ENCODE measurements at places on chromosomes 7 and 10. TPM values are rescaled to one million over a fixed set of nuclear protein-coding genes. Genes with fewer than 3 reads are reported as not detected.

The UPK3B gene
- total RNA-seq = not detected

The CALHM3 gene
- total RNA-seq = not detected

The HOGA1 gene
- total RNA-seq = not detected

The SAMD8 gene
- total RNA-seq = 13.8 TPM

The MTPN gene
- total RNA-seq = 86.1 TPM

The WNT8B gene
- total RNA-seq = 0.41 TPM

The AKR1C2 gene
- not detected for total RNA-seq

The CCDC172 gene
- total RNA-seq = not detected

The INPP5F gene
- total RNA-seq = 32.0 TPM

The ASAH2 gene
- 4.9 TPM for total RNA-seq

The TCAF2 gene
- 20.8 TPM for total RNA-seq

DNA sequence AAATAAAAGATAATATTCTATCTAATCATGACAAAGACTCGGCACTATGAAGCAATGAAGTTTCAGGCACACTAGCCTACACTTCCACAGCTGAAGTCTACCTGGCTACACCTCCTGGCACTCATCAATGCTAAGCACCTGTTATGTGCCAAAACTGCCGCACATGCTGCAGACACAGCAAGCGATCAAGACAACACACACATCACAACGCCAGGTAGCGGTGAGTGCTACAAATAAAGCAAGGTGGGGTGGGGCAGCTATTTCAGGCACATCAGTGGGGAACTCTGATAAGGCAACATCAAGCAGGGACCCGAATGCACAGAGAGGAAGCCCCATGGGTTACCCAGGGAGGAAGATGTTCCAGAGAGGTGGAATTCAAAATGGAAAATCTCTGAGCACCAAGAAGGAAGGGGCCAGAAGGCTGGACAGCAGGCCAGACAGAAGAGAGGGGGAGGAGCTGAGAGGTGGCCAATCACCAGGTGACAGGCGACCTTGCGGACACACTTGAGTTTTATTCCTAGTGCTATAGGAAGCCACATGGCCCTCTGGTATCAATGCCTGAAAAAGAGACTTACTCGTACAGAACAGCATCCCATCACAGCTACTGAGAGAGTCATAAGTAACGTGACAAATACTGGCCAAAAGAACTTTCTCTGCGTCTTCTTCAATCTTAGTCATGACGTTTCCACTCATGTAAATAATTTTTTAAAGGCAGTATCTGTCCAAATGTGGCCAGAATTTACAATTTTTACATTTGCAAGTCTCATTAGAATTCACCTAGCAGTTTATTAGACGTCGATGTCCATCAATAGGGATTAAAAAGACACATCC, 8.0 kb downstream of the PSAP start:
- no peak for DNase-seq

DNA sequence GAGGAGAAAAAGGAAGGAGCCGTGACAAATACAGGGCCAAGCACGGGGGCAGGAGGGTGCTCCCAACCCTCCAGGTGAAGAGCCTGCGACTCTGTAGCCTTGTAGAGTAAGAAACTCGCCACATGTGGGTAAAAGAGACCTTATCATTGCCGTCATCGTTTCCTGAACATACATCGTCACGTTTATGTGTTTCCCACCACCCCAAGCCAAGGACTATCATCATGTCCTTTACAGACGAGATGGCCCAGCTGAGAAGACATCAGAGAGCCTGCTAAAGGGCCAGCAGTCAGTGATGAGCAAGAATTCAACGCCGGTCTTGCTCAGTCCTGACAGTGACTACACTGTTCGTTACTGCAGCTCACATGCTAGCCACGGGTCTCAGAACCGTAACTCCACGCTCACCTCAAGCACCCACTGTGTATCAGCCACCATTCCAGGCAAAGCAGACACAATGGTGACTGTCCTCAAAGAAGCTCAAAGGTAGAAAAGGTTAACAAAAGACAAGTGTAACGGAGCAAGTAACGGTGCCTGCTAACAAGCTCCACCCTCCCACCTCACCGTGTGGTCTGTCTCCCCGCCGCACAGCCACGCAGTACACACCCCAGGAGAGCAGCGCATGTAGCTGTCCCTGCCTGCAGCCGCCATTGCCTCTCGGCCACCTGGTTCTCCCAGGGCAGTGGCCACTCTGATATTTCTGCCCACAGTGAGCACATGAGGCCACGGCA, 147.8 kb downstream of the MAD1L1 start:
- DNase-seq = no peak

DNA sequence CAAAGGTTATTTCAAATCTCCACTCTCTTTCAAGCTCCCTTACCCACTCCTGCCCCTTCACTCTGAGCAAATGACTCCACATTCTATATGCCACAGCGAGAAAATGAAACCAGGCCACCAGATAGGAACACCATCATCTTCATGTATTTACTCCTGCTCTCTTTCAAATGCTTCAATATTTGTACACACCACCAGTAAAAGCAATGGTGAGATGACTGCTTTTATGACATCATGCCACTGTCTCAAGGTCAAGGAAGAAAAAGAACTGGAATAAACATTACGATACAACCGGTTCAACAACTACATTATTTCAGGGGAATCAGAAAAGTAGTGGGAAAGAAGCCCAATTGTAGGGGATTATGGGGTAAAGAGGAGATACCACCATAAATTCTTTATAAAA, 32.7 kb downstream of the PUS7 start:
- DNase-seq = no peak

DNA sequence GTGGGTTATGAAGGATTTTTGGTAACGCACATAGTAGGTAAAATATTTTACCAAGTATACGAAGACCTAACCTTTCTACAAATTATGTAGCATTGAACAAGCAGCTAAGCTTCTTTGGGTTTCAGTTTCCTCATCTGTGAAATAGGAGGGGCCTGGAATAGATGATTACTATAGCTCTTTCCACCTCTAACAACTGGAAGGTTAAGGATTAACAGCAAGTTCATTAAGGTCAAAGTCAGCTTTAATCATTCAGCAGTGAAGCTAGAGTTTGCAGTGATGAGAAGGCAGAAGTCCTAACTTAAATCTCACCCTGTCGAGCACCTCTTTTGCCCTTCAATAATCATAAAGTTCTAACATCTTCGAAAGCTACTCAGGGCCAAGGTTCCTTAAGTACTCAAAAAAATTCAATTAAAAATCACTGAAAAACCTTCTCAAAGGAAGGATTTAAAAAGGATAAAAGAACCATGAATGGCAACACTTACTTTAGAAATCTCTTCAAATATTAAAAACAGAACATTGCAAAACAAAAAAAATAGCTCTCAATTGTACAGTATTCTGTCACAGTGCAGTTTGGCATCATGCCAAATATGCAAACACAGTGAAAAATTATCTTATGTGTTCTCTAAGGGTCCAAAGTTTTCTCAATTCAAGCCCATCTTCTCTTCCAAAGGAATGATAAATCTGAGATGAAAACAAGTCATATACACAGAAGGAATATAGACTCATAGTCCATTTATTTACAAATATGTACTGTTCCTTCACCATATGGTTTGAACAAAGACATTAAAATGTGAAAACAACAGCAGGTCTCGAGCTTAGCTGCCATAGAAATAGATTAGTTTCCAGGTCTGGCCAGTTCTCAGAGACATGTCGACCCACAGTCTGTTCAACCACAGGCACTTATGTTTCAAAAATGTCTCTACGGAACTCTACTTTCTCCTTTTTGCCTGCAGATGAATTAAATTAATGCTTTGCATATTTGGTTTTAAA, 152.0 kb upstream of the SLC13A1 start:
- no peak for DNase-seq

GRCh38 chr7:17368856-17369524, 70.5 kb downstream of the AHR start:
- no peak for DNase-seq

GRCh38 chr7:87574630-87575029, 26.1 kb downstream of the ABCB1 start:
- no peak for DNase-seq

DNA sequence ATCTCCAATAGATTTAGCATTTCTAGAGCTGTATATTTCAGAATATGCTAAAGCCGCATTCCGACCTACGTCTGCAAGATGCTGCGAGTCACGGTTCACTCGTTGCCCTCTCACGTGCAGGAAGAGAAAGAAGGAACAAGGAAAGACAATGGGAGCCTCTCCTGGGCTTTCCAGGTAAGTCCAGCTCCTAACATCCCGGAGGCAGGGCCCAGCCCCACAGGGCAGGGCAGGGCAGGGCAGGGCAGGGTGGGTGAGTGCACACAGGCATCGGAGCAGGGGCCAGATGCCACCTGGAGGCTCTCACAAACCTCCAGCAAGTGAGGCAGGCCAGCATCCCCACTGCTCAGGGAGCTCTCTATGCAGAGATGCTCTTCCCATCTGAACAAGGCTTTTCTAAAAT, 50.8 kb downstream of the VOPP1 start:
- no peak for DNase-seq

- no peak for DNase-seq
Observed at GRCh38 chr7:45984386-45985295, 63.6 kb upstream of the IGFBP3 start.

- DNase-seq = no peak
Observed at GRCh38 chr10:13311177-13311575, 11.3 kb upstream of the PHYH start.

GRCh38 chr10:77643795-77644468, 6.3 kb upstream of the KCNMA1 start:
- peak; percentile 44 for DNase-seq

DNA sequence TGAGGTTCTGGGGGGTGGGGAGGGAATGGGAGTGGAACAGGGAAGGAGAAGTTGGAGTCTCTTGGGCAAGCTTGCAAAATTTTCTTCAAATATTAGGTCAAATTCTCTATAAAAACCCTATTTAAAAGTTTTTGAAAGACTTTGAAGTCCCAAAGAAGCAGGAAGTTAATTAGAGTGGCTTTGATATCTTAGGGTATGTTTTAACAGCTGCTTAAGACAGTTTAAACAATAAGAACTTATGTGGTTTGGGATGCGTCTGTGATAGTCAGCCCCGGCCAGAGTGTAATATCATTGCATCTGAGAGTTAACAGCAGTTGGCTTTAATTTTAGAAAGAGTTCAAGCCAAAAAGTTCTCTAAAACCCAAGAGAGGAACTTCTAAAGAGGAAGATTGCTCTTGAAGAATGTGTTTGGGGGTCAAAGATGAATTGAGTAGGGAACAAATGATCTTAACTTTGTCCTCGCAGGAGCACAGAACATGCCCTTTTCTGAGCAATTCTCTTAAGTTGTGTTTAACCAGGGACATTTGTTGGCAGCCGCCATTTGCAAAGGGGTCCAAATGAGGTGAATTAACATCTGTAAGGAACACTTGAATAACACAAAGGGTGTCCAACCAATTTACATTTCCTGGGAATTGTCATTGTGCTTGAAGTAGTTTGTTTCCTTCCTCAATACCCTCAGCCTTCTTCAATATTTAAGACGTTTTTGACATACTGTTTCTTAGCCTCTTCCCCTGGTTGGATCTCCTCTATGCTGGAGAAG, 182.4 kb downstream of the PTEN start:
- no peak for DNase-seq

DNA sequence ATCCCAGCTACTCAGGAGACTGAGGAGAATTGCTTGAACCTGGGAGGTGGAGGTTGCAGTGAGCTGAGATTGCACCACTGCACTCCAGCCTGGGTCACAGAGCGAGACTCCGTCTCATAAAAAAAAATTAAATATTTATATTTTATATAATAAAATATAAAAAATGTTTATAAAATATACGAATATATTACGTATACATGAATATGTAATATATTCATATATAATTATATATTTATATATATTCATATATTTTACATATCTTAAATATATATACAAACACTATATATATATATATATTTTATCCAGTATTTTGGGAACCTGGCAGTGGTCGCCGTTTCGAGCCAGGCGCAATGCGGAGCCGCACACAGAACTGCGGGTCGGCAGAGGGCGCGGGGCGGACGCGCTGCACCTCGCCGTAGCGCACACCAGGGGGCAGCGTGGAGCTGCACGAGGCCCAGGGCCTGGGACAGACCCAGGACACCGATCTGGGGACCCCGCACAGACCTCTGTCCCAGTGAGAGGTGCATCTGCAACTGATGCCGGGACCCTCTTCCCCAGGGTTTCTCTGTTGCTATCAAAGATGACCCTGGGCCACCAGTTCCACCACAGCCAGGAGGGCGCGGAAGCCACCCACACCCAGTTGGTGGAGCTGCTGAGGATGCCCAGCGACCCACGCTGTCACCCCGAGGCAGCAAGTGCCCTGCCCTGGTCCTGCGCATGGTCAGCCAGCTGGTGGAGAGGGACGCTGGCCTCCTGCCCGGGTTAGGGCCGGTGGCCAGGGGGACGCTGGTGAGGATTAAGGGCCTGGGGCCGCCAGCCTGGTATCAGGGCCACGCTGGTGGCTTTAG, 22.7 kb downstream of the AP5Z1 start:
- DNase-seq = peak; percentile 65

- DNase-seq = no peak
Observed at GRCh38 chr7:69430384-69431021, 167.8 kb upstream of the AUTS2 start.

DNA sequence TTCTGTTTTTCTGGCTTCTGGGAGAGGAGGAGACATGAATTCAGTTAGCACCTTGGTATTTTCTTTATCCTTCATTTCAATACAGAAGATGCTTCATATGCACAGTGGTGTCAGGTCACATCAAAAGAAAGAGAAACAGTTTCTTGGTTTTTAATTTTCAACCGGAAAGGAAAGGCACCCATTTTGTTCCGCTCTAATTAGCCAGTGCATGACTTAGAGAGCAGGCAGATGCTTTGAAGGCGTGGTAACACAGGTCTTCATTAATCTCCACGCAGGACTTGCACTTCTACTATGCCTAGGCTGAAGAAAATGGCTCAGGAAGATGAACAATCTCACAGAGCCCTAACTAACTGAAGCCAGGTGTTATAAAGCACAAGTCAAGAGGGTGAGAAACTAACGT, 70.4 kb upstream of the ATRNL1 start:
- DNase-seq = no peak

DNA sequence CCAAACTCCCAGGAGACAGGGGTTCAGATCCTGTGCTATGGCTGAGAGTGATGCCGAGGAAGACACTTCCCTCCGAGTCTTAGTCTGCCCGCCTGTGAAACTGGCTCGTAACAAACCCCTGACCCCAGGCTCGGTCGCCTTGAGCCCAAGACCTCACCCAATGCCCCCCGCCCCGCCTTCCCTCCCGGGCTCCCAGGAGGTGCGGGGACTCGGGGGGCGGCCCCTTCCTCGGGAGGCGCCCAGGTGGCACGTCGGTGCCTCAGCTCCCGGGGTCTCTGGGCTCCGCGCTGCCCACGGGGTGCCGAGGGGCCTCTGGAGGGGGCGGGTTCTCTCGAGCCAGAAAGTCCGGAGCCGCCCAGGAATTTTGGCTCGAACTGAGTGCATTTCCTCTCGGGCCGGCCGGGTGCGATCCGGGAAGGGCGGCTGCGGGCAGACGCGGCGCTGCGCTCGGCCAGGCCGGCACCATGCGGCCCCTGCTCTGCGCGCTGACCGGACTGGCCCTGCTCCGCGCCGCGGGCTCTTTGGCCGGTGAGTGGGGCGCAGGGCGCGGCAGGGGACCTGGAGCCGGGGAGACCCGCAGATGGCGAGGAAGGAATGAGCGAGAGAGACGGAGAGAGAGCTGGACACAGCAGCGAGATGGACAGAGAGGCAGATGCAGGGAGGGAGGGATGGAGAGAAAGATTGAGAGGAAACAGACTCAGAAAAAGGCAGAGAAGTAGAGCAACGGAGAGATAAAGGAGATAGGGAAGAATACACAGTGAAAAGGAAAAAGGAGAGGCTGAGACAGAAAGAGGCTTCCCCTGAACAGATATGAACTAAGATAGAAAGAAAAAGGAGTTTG, at the start of gene PLAC9:
Gene PLAC9 (plus strand): TSS at position 432 of the 841 bp plus-strand sequence. CDS start 33 bp downstream, at position 465.
- no peak for DNase-seq

Data from activated CD8-positive, alpha-beta memory T cell treated with anti-CD3 and anti-CD28 coated beads, Interleukin-2, amount 10 ng/mL, durations not matched to agents 7 days and 5 days (primary cell).